Stimulated activated CD4-positive, alpha-beta T cell treated with anti-CD3 and anti-CD28 coated beads, Interleukin-12 subunit alpha, Interleukin-12 subunit beta, amount 100 ng/mL, for 48 hours (primary cell): ENCODE measurements at places on chromosomes 16 and 17.

- no peak for DNase-seq
Measured at GRCh38 chr17:20922128-20922670, 120.6 kb downstream of the USP22 start.

- no peak for DNase-seq
Measured at GRCh38 chr16:66064801-66065530, 301.5 kb upstream of the CDH5 start.

GRCh38 chr17:2705263-2705662 lies 6.3 kb downstream of the CLUH start:
- no peak for DNase-seq

GRCh38 chr16:17339764-17340541 lies 130.8 kb downstream of the XYLT1 start:
- DNase-seq, result no peak

DNA sequence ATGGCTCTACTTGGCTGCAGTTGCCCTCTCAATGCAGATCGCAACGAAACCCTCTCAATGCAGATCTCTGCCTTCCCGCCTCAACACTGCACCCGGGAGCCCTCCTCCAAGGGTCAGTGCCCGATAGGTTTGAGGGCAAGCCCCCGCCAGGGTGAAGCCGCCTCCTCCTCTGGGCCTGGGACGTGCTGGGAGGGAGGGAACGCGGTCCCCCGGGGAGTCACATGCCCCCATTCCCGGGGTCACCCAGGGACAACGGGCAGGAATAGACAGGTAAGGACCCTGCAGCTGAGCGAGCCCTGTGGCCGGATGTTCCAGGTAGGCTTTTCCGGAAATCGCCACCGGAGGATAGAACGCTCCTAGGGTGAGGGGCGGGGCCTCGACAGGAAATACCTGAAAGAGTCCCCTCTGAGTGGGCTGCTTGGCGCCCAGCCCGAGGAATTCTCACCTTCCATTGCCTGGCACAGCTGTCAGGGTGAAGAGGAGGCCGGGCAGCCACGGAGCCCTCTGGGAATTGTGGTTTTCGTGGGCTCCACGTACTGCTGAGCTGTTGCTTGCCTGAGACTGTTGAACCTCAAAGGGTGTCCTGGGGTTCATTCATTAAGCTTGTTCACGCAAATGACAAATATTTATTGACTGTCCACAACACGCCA lies 12.8 kb downstream of the ZNF174 start:
- DNase-seq, result no peak

DNA sequence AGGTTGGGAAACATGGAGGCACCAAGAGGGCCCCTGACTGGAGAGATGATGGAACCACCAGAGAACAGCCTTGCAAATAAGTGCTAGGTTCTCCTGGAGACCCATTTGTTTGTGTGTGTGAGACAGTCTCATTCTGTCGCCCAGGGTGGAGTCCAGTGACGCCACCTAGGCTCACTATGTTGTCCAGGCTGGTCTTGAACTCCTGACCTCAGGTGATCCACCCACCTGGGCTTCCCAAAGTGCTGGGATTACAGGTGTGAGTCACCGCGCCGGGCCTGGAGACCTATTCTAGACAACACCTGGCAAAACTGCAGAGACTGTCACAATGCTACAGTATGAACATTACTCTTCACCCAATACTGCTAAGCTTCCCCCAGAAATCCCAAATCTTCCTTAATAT lies 1.5 kb downstream of the NPLOC4 start:
- DNase-seq, result no peak

GRCh38 chr17:9703781-9704082 lies 58.4 kb downstream of the USP43 start:
- no peak for DNase-seq

GRCh38 chr17:10360578-10360977 lies 12.2 kb downstream of the MYH13 start:
- no peak for DNase-seq

- no peak for DNase-seq
Measured at GRCh38 chr17:67490471-67490870, 113.4 kb downstream of the PITPNC1 start.

- no peak for DNase-seq
Measured at GRCh38 chr16:69889295-69889964, 61.7 kb upstream of the CLEC18A start.
